SK-MEL-5 (cell line): ENCODE measurements at places on chromosomes 12 and 14.
A peak's percentile ranks its signal among the peaks of the same experiment; 100 is the strongest.

DNA sequence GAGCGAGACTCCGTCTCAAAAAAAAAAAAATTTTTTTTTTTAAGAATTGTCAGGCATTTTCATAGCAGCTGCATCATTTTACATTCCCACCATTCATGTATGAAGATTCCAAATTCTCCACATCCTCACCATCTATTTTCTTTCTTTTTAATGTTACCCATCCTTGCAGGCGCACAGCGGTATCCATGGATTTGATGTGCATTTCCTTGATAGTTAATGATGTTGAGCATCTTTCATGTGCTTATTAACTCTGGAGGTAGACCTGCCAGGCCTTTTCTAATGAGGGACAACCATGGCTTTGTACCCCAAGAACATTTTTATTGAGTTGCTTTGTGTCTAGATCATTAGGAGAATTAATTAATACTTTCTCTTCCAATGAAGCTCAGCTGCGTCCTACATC lies 1.6 kb upstream of the RNF34 start:
- no peak for DNase-seq

DNA sequence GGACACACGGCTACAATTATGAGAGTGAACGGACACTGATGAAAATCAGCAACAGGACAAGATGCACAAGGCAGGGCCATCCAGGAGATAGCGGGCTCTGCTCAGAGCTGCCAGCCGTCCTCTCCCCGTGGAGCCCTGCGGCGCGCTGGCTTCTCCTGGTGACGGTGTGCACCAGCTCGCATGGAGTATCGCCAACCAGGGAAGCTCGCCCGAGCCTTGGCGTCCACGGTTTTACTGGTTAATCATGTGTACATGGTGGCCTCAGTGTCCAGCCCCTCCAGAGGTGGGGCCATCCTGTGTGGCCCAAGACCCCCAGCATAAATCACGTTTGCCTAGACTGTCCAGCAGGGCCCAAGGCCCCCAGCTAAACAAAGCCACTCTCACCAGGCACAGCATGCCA lies 31.2 kb upstream of the DYNC1H1 start:
- no peak for DNase-seq

GRCh38 chr12:14369311-14369710 lies 3.8 kb downstream of the ATF7IP start:
- DNase-seq: no peak

- no peak for DNase-seq
Measured at GRCh38 chr14:31965071-31965734, 111.9 kb upstream of the ARHGAP5 start.

DNA sequence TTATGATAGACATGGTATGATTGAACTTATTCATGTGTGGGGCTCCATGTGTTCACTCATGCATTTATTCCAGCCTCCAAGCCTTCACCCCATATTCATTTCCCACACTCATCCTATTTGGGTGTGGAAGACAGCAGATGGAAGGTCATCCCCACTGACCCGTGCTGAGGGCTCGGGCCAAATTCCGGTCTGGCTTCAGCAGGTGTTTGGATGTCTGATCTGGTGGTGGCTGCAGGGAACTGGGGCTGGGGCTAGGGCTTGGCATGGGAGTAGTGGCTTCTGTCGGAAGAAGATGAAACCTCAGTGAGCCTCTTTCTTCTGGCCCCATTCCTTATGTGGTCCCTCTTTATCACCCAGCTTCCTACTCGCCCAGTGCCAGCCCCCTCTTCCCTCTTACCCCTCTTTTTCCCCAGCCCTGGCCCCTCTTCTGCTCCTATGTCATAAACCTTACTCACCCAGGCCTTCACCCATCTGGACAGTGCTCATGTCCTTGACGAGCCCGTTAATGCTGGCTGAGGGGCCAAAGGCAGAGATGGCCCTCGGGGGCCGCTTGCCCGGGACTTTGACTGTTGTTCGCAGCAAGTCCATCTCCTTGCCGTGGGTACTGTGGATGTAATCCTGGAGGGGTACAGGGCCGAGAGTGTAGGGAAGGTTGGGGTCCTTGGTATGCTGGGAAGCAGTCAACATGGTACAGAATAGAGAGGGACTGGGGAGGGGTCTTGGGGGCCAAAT lies 8.0 kb downstream of the AGAP2 start:
- DNase-seq: no peak

- DNase-seq: no peak
Measured at GRCh38 chr14:55968741-55969140, 149.5 kb upstream of the PELI2 start.

DNA sequence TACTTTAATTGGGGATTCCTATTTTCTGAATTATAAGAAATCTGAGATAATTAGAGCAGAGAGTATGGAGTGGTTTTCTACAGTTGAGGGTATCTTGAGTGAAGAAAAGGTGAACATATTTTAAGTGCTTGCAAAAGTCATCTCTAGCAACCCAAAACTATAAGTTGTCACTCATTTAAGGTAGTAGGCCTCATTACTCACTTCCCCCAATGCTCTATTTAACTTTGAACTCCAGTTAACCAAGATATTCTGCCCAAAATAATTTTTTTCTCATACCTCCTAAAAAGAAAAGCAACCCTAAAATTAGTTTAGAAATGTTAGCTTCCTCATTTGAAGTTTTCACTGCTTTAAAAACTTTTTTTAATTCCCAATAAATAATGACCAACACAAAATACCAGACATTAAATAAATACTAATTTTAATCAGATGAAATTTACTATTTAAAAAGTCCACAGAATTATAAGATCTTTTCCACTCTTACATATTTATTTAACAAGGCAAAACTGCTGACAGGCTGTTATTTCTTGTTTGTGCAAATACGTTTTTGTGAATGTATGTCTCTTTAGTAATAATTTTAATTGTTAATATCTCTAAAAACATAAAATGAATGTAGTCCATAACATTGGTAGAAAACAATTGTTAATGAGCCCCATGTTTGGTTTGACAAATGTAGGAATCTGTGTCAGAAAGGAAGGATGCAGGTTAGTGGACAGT lies 47.8 kb downstream of the VRK1 start:
- no peak for DNase-seq

DNA sequence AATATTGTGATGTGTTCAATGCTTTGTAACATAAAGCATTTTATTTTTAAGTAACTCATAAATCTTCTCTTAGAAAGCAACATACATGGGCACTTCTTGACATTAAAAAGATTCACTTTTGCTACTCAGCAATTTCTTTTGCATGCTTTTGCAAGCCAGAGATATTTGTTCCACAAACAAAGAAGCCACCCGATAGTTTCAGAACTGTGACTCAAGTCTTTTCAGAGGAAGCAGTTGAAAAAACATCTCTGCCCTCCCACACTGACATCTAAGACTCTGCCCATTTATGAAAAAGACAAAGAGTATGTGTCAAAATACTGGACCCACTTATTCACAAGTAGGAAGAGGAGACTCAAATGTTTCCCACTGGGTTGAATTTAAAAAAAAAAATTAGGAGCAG lies 7.5 kb downstream of the APPL2 start:
- peak; percentile 39 for DNase-seq

DNA sequence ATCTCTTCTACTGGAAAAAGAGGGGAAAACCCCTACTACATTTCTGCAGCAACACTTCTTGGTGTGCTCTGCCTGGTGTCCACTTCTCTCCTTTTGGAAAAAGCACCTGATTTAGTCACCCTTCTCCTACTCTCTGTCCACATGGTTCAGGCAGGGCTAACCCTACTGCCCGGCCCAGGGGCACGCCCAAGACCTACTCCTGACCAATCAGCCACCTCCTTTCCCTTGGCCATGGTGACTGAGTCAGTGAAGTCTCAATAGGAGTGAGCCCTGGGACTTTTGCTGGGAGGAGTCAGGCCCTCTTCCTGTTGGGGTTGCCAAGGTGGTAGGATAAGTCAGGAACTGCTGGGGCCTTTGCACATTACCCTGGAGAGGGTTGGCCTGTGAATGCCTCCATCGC lies 52.5 kb upstream of the MYL2 start:
- DNase-seq: no peak

DNA sequence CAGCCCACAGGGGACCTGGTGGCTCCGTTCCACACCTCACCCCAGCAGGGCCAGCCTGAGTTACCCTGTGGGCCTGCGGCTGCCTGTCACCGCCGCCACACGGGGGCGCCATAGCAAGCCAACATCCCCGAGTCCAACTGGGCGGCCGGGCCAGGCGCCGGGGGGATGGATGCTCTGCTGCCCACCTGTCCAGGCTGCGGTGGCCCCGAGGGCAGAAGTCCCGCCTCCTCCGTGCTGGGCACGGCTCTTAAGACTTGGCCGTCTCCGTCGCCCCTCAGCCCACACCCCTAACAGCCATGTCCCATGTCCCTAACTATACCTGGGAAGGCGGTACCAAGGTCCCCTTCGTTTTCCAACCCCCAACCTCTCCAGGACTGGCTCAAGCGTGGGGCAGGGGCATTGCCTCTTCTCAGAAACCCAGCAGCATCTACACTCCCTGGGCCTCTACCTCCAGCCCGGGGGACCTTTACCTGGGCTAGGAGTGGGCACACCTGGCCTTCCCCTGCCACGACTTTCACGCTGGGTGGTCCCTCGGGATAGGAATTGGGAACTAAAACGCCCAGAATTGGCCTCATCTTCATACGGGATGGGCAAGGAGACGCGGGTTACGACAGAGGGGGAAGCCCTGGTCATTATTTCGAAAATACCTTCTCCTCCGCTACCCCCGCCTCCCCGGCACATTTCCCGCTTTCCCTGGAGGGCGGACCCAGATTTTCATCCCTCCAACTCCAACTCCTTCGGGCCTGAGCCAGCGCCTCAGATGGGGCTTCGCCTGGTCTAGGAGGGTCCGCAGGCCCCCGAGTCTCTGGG lies 1.1 kb upstream of the CYP46A1 start:
- DNase-seq: peak; percentile 77

GRCh38 chr12:123861392-123861791 lies 99.3 kb downstream of the DNAH10 start:
- DNase-seq: no peak

DNA sequence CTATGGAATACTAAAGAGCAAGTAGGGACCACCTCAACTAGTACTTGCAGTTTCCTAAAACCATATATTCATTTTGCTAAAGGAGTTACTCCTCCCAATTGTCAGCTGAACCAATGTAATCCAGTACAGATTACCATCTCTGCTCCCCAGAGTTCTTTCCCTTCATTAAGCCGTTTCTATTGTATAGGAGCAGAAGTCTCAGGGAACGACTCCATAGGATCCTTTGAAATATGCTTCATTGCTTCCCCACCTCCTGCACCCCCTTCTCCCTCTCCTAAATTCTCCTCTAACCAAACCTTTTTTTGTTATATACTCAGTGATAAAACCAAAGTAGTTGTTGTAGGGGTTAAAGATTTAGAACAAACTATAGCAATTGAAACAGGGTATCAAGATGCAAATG lies 30.7 kb upstream of the LALBA start:
- no peak for DNase-seq

- no peak for DNase-seq
Measured at GRCh38 chr12:4353785-4354208, 25.7 kb downstream of the FGF23 start.

DNA sequence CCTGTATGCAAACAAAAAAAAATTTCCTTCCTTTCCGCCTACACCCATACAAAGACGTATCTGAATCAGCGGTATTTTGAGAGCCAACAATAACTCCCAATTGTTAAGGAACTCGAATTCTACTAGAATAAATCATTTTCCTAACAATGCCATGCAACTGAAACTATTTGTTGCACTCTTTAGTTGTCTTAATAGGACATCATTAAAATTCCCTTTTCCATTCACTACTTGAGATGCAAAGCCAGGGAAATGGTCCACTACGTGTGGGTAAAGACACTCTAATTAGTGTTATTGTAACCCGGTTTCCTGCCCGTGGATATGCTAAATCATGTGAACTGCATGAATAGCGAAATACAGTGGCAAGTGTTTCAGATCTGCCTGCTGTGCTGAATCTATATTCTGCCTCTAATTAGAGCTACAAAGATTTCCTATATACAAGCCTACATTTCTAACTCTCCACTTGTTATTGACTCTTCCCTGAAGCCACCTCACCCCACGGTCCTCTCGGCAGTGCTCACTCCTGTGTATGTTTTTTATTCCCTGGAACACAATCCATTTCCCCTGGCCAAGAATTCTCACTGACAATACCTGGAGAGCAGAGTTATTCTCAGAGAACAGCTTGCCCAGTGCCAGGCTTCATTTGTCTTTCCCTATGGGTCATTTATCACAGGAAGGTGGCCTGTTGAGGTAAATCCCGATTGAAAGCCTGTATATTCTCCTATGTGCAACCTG lies 168.3 kb downstream of the PAWR start:
- DNase-seq: no peak

DNA sequence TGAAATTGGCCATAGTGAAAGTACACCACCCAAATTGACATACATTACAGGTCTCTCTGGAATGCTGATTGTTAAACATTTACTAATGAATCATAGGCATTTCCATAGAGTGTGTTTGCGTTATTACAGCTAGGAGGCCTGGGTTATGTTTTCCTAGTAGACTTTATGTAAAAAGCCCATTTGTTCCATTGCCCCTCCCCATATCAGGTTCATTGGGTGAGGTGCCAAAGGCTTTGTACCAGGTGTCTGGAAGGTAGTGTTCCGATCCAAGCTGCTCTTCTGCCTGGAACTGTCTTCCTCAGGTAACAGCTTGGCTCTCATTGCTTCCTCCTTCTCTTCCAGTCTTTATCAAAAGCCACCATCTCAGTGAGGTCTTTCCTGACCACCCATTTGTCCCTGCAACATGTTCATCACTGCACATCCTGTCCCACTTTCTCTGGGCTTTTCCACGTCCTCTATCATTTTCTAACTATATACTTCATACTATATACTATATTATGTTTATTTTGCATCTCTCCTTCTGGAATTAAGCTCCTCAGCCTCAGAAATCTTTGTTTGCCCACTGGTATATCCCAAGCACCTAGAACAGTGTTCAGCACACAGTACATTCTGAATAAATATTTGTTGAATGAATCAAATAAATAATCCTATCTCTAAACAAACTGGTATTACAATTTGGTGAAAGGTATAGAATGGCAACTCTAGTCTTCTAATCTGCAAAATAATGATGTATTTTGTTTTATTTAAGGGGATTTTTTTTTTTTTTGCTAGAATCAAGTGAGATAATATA lies 252.3 kb downstream of the KTN1 start:
- no peak for DNase-seq

DNA sequence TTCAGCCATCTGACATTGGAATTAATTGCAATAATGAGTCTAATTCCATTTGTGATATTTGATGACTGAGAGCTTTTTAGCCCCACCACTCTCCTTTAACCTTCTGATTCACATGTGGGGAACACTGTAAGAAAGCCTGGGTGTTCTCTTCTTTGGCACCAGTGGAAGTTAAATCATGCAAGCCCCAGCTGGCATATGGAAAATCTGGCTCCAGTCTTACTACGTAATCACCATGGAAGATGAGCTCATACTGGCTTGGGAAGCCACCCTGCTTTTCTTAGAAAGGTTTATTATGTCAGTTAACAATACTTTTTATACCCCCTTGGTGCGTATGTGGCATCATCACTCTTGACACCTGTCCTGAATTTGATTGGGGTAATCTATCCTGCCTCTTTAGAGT lies 479.3 kb downstream of the SLC16A7 start:
- no peak for DNase-seq

DNA sequence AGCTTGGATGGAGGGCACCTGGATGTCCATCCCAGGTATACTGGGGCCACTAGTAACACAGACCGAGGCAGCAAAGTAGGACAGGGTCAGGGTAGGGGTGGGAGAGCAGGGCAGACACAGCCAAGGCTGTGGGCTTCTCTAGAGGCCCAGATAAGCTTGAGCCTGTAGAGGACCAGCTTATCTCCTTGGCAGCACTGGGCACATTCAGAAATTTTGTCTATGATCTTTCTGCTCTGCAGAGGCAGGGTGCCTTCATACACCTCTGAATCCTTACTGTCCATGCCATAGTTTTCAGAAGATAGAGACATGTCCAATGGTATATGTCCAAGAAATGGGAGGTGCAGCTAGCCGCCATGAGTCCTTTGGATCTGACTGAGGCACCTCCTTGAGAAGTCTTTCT lies 26.4 kb upstream of the USP15 start:
- DNase-seq: no peak
